ENCODE measurements at places on chromosomes 6 and 20. TPM values are rescaled to one million over a fixed set of nuclear protein-coding genes. Genes with fewer than 3 reads are reported as not detected.

Gene GLP1R
- total RNA-seq: 3.7 TPM

Gene GCNT2
- total RNA-seq: 135 TPM

Gene TREML2
- total RNA-seq: not detected

Gene PRPH2
- 0.89 TPM for total RNA-seq

Gene UQCC2
- 48.9 TPM for total RNA-seq

Gene SPTLC3
- not detected for total RNA-seq

Gene SOX4
- total RNA-seq: 156 TPM

Gene ZBTB12
- 14.9 TPM for total RNA-seq

Gene LST1
- not detected for total RNA-seq

DNA sequence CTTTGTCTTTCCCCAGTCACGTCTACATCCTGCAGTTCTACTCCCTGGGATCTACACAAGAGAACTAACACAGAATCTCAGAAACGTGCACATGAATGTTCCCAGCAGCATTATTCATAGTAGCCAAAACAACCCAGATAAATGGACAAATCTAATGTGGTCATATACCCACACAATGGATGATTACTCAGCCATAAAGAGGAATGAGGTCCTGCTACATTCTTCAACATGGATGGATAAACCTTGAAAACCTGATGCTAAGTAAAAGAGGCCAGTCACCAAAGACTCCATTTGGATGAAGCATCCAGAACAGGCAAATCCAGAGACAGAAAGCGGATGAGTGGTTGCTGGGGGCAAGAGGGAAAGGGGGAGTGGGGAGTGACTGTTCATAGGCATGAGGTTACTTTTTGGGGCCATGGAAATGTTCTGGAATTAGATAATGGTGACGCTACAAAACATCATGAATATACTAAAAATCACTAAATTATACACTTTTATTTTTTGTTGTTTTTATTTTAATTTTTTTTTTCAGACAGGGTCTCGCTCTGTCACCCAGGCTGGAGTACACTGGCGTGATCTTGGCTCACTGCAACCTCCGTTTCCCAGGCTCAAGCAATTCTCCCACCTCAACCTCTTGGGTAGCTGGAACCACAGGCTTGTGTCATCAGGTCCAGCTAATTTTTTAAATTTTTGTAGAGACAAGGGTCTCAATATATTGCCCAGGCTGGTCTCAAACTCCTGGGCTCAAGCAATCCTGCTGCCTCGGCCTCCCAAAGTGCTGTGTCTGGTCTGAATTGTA is 50.8 kb upstream of the DSN1 start:
- no peaks in the 10 kb centered on the region for H3K36me3 ChIP-seq
- H3K4me3 ChIP-seq: no peak overlapping the region
- DNase-seq: no peak

DNA sequence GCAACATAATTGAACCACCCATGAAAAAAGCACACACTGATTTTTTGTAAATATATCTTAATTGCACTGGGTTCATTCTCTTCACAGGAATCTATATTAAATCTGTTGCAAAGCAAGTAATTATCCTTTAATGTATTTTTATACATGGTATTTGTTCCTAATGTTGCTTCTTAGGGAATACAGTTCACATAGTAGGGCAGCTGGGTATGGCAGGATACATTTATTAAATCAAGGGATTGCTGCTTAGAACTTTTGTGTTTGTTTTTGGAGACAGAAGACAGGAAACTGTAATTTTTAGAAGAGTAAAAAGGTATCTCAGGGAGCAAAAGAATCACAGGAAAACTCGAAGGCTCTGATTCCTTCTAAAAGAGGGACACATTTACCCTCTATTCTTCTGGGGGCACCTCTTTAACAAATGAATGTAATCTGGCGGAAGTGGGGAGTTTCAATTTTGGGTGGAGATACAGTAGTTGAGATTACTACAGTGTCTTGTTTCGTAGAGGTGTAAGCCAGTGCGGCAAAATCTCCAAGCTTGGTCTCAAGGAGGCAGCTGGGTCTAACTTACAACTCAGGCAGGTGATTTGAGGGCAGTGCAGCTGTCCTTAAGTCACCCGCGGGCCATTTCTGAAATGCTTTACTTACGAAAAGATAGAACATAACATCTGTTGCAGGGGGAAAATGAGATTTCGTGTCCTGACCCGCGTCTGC is 812 bp upstream of the SMIM13 start:
- H3K27ac ChIP-seq: peak overlapping the region; percentile 86
- no peaks in the 10 kb centered on the region for H3K27me3 ChIP-seq

GRCh38 chr6:11999246-11999645 is 12.9 kb upstream of the HIVEP1 start:
- H3K36me3 ChIP-seq: no peaks in the 10 kb centered on the region
- DNase-seq: no peak
- H3K27ac ChIP-seq: no peak overlapping the region
- no peaks in the 10 kb centered on the region for H3K4me1 ChIP-seq
- no peak overlapping the region for H3K4me3 ChIP-seq
- no peaks in the 10 kb centered on the region for H3K27me3 ChIP-seq

- H3K27me3 ChIP-seq: no peaks in the 10 kb centered on the region
- H3K27ac ChIP-seq: no peak overlapping the region
- H3K4me1 ChIP-seq: no peaks in the 10 kb centered on the region
These were observed 4.6 kb downstream of the C6orf58 start for GRCh38 chr6:127581576-127581975.

GRCh38 chr6:97666889-97667288 is 383.9 kb upstream of the MMS22L start:
- peaks cover 13% of the 10 kb centered on the region for H3K4me1 ChIP-seq
- no peak for DNase-seq
- H3K27ac ChIP-seq: no peak overlapping the region
- no peak overlapping the region for H3K4me3 ChIP-seq
- no peaks in the 10 kb centered on the region for H3K36me3 ChIP-seq

DNA sequence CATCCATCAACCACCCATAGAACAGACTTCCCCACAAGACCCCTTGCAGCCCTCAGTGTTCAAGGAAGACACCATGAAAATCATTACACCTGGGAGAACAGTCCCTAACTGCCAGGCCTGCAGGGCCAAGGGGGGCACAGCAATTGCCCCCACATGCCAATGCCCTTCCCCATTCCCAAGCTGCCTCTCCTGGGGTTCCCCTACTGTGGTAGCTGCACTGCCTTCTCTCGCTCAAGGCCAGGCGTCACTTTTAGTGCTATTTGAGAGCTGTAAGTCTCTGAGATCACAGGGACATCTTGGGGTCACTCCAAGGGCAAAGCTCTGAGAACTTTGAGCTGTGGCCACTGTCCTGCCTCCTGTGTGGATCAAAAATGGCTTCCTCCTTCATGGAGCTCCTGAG is 6.0 kb upstream of the ACSS1 start:
- no peak for DNase-seq
- no peak overlapping the region for H3K27ac ChIP-seq
- H3K4me1 ChIP-seq: no peaks in the 10 kb centered on the region
- no peaks in the 10 kb centered on the region for H3K36me3 ChIP-seq
- peaks cover 33% of the 10 kb centered on the region for H3K27me3 ChIP-seq

- H3K4me3 ChIP-seq: no peak overlapping the region
- no peaks in the 10 kb centered on the region for H3K27me3 ChIP-seq
- peaks cover 67% of the 10 kb centered on the region for H3K36me3 ChIP-seq
- H3K27ac ChIP-seq: peak overlapping the region; percentile 73
- no peak for DNase-seq
These were observed 44.4 kb downstream of the MDN1 start for GRCh38 chr6:89775150-89775549.

DNA sequence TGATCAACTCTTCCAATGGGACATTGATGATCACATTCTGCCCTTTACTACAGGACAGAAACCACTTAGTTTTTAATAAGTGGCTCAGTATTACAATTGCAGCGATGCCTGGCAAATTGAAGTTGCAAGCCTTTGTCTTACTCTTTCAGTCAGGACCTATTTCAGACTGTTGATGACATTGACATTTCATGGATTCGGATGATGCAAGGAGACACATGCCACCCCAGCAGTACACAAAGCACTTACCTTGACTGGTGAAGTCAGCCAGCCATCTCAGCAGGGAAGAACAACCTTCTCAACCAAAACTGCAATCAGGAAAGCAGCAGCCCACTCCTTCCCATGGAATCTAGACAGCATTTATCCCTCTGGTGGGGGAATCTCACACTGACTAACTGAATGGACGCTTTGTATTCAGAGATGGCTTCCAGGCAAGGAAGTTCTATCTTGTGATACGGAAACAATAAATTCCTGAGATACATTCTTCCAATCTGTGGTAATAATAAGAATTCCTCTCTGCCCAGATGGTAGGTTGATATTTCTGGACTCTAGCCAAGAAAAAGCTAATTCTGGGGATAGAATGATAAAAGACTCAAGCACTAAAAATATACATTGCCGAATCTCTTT is 24.8 kb downstream of the NFYA start:
- H3K27ac ChIP-seq: no peak overlapping the region
- H3K4me3 ChIP-seq: no peak overlapping the region
- peaks cover 13% of the 10 kb centered on the region for H3K4me1 ChIP-seq
- H3K27me3 ChIP-seq: peaks cover 9% of the 10 kb centered on the region
- H3K36me3 ChIP-seq: peaks cover 69% of the 10 kb centered on the region

DNA sequence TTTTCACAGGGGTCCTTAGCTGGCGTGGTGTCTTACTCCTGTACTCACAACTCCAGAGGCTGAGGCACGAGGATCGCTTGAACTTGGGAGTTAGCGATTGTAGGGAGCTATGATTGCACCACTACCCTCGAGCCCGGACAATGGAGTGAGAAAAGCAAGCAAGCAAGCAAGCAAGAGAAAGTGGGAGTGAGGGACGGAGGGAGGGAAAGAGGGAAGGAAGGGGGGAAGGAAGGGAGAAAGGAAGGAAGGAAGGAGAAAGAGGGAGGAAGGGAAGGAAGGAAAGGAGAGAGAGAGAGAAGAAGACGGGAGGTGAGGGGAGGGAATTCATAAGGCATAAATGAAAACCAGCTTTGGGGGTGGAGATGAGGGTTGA is 120.5 kb downstream of the TRIM27 start:
- H3K27me3 ChIP-seq: peaks cover 69% of the 10 kb centered on the region
- H3K27ac ChIP-seq: no peak overlapping the region
- no peak for DNase-seq
- no peaks in the 10 kb centered on the region for H3K36me3 ChIP-seq

DNA sequence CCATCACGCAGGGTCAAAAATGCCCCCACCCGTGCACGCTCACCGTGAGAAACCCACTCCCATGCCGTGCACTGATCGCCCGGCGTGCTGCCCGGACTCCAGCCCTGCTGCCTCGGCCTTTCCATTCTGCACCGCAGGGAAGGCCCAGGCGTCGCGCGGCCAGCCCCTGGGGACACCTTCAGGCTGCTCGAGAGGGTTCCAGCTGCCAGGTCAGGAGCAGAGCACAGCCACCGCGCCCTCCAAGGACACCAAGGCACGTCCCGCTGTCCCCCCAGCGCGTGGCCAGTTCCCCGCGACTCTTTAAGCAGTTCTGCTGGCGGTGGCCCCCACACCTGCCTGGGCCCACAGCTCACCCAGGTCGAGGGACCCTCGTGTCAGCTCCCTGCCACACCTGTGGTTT is 314.3 kb upstream of the QKI start:
- H3K27ac ChIP-seq: no peak overlapping the region
- DNase-seq: no peak
- no peaks in the 10 kb centered on the region for H3K36me3 ChIP-seq

GRCh38 chr6:108988765-108989164 is 105.9 kb downstream of the SESN1 start:
- H3K4me3 ChIP-seq: no peak overlapping the region
- H3K4me1 ChIP-seq: no peaks in the 10 kb centered on the region
- H3K27ac ChIP-seq: no peak overlapping the region
- 0 out of 2 replicates have a peak, but pooled peaks cover 7% of the 10 kb centered on the region for H3K36me3 ChIP-seq
- DNase-seq: no peak

- no peak for DNase-seq
- H3K36me3 ChIP-seq: peaks cover 7% of the 10 kb centered on the region
- H3K4me1 ChIP-seq: peaks cover 4% of the 10 kb centered on the region
- H3K4me3 ChIP-seq: no peak overlapping the region
These were observed 41.2 kb downstream of the SLC17A5 start for GRCh38 chr6:73612611-73613010.
